ENCODE measurements at places on chromosomes 6 and 20. TPM values are rescaled to one million over a fixed set of nuclear protein-coding genes. Genes with fewer than 3 reads are reported as not detected.

Gene NELFE
- 49.2 TPM for total RNA-seq

Gene ADAM33
- 11.8 TPM for total RNA-seq

Gene PHACTR3
- 8.4 TPM for total RNA-seq

Gene EEF1A2
- total RNA-seq, result 852 TPM

Gene SLC24A3
- total RNA-seq, result 1.1 TPM

GRCh38 chr6:134882426-134883038 is 67.4 kb downstream of the ALDH8A1 start:
- DNase-seq, result peak; percentile 87

DNA sequence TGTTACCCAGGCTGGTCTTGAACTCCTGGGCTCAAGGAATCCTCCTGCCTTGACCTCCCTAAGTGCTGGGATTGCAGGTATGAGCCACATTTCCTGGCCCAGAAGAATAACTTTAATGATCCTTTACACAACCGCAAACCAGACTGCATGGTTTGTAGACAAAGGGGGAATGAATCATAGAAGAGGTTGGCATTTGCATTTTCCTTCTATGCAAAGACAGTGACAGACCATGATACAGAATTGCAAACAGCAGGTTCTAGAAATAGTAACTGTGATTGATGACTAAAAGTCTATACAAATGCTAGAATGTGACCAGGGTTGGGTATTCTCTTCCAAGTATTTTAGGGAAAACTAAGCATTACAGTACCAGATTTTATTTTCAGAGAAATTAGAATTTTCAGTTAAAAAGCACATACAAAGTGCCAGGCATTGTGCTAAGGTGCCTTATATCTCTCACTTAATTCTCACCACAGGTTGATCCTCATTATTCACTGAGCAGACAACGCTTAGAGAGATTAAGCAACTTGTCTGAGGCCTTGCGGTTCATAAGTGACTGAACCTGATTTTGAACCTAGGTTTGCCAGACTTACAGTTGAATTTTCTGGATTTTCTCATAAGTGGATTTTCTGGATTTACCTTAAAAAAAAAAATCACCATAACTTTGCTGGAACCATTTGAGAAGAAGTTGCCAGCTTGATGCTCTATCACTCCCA is 146.6 kb downstream of the ZFAND3 start:
- DNase-seq, result no peak

DNA sequence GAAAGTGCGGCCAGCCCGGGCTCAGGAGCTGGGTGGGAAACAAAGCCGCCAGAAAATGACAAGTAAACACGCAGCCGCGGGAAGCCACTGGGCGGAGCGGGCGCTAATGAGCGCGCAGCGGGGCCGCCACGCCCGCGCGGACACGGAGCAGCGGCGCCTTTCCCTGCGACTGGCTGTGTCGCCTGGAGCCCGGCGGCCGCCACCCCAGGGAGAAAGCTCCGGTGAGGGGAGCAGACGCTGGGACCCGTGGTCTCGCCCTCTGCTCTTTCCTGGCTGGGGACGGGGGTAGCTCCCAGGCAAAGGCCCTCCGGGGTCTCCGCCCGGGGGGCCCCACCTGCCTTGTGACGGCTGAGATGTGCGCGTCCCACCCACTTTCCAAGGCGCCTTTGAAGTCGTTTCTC is 54.9 kb downstream of the PRR18 start:
- DNase-seq, result no peak

GRCh38 chr20:62832951-62833391 is 16.1 kb downstream of the COL9A3 start:
- peak; percentile 53 for DNase-seq

DNA sequence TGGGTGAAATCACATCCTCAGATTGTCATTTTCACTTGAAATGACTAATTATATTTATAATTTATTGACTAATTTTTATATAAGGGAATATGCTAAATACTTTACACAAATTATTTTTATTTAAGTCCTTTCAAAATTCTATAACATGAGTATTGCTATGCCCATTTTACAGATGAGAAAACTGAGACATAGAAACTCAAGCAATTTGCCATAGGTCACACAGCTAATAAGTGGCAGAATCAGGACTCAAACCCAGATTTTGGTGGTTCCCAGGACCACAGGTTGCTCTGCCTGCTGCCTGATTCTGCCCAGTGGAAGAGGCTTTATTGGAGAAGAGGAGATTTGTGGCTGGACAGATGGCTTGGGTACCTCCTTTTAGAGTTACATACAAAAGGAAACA is 4.9 kb downstream of the ALDH8A1 start:
- no peak for DNase-seq

DNA sequence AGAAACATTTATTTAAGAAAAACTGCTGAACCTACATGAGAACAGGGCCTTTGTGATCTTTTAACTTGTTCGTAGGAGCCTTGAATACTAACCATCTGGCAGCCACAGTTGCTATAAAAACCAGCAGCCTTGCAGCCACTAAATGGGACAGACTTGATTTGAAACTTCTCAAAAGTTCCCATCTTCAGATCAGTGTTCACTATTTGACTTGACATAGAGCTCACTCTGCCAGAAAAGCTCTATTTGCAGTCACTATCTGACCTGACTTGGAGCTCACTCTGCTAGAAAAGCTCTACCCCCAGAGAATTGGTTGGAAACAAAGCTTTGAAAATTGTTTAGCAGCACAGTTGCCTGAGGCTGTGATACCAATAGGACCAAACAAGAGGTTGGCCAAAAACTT is 119.3 kb upstream of the F13A1 start:
- no peak for DNase-seq

GRCh38 chr6:32845384-32845884 is 1.6 kb upstream of the PSMB8 start:
- DNase-seq, result no peak

GRCh38 chr6:10617008-10617696 is 77.3 kb downstream of the C6orf52 start:
- DNase-seq, result peak; percentile 55

GRCh38 chr6:5506597-5506996 is 245.3 kb downstream of the FARS2 start:
- DNase-seq, result no peak

DNA sequence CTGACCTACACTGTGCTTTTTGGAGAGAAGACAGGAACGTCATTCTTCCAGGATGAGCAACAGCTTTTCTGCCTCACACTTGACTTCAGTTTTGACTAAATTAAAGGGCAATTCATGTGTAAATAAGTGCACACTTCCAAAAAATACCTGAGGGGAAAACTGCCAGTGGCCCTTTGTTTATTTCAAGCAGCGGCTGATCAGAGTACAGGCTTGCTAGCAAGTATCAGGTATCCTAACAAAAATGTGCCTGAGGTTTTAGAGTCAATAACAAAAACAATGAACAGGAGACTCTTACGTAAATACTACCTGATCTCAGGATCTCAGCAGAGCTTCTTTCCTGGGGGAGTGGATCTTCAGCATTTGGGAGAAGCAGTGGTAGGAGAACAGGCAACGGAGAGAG is 12.4 kb downstream of the LY86 start:
- DNase-seq, result no peak

DNA sequence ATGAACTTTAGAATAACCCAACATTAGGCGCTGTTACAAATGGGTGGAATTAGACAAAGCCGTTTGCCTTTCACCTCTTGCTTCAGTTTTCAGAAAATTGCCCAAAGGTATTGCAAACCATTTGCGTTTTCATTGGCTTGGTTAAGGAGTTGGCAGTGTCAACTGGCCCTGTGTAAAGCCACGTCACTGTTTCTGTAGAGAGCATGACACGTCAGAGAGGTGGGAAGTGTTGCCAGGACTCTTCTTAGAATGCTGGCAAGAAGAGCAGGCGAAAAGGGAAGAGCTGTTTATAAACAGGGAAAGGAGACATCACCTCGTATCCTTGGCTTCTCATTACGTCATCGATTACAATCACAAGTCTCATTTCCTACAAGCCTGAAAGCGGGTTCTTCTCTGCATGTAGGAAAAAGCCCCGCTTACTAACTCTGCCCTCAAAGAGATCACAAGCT is 4.2 kb upstream of the IRF4 start:
- no peak for DNase-seq

Data from right cardiac atrium (tissue), 5 donors.